ENCODE measurements at places on chromosomes 4 and X. TPM values are rescaled to one million over a fixed set of nuclear protein-coding genes. Genes with fewer than 3 reads are reported as not detected.

The KCTD8 gene
- 0.28 TPM for total RNA-seq

The MAGEB2 gene
- not detected for total RNA-seq

The ERAS gene
- not detected for total RNA-seq

The NXF2 gene
- not detected for total RNA-seq

The CD38 gene
- 0.07 TPM for total RNA-seq

The PITX2 gene
- total RNA-seq = 0.26 TPM

The FAT4 gene
- 46.8 TPM for total RNA-seq

The RBM47 gene
- total RNA-seq = 0.20 TPM

GRCh38 chr4:95272797-95273196 is 276.0 kb downstream of the UNC5C start:
- DNase-seq = no peak

GRCh38 chr4:114281164-114281960 is 301.9 kb upstream of the ARSJ start:
- DNase-seq = no peak

GRCh38 chr4:105147016-105147552 is 408 bp downstream of the TET2 start:
- DNase-seq = no peak

DNA sequence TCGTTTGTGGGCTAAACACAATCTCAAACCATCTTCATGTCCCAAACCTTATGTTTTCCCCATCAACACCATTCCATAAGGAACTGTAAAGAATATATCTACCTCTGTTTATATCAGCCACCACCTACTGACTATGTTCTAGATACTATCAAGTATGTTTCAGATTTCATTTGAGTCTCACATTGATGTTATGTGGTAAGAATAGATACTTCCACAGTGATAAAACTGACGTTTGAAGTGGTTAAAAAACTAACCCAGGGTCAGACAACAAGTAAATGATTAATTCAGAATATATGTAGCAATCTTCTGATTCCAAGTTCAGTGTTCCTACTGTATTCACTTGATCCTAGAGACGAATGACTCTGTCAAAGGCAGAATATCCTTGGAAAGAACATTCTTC is 156.8 kb upstream of the RASGEF1B start:
- no peak for DNase-seq

- no peak for DNase-seq
Measured at GRCh38 chr4:142443469-142443868, 402.6 kb downstream of the INPP4B start.
